Stimulated activated CD8-positive, alpha-beta memory T cell treated with anti-CD3 and anti-CD28 coated beads, Interleukin-7, amount 100 ng/mL, for 4 hours (primary cell): ENCODE measurements at places on chromosomes 13 and 19.

- no peak for DNase-seq
Measured at GRCh38 chr19:56866538-56866937, 26.0 kb upstream of the PEG3 start.

- no peak for DNase-seq
Measured at GRCh38 chr19:5086725-5087439, 118.0 kb downstream of the KDM4B start.

GRCh38 chr13:50334115-50334778 lies 319.0 kb downstream of the KCNRG start:
- DNase-seq = no peak

GRCh38 chr19:41089959-41090358 lies 1.7 kb downstream of the CYP2A13 start:
- no peak for DNase-seq

GRCh38 chr19:50890422-50891252 lies 17.4 kb downstream of the KLK2 start:
- DNase-seq = no peak

- DNase-seq = no peak
Measured at GRCh38 chr19:19257137-19257536, 16.0 kb downstream of the TM6SF2 start.

DNA sequence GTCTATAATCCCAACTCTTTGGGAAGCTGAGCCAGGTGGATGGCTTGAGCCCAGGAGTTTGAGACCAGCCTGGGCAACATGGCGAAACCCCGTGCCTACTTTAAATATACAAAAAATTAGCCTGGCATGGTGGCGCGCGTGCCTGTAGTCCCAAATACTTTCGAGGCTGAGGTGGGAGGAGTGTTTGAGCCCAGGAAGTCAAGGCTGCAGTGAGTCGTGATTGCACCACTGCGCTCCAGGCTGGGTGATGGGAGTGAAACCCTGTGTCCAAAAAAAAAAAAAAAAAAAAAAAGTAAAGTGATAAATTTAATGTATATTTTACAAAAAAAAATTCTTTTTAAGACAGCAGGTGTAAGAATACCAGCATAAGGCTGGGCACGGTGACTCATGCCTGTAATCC lies 17.6 kb downstream of the TMEM38A start:
- DNase-seq = no peak

DNA sequence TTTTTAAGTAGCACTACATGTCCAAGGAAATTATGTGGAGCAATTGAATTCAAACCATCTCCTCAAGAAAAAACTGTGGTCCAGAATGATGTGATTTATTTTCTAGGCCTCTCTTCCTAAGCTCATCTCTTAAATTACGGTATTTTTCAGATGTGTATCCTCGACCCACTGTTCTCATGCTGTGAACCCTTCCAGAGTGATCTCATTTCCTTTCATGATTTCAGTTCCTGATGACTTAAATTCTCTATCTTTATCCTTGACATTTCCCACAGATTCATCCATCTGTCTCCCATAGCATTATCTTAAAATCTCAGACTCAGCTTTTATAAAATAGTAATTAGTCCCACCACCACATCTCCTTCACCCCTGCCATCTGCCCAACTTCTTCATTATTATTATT lies 117.6 kb upstream of the SPRY2 start:
- no peak for DNase-seq

DNA sequence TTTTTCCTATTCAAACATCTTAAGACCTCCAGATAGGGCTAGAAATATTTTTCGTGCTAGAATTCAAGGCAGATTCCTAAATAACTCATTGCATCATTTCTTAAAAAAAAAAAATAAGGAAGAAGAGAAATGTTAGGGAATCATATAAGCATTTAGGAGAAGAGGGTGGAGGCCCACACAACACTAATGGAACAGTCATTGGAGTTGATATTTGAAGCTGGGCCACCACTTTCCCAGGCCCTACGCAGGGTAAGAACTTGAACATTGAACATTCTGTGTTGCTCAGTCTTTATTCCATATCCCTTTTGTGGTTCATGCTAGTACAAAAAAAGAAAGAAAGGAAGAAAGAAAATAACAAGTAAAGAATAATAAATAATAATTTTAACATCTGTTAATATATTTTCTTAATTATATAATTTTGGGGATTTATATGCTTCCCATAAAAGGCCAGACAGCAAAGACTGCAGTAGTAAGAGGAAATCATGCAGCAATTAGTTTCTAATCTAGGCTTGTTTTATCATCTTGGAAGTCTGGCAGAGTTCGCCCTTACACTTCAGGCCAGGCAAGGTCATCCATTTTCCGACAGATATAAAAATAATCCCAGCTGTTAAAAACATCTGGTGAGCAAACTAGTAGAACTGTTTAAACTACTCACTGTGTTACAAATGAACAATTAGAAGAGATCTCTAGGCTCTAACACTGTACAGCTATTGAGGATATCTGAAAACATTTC lies 127.7 kb downstream of the FRY start:
- no peak for DNase-seq

DNA sequence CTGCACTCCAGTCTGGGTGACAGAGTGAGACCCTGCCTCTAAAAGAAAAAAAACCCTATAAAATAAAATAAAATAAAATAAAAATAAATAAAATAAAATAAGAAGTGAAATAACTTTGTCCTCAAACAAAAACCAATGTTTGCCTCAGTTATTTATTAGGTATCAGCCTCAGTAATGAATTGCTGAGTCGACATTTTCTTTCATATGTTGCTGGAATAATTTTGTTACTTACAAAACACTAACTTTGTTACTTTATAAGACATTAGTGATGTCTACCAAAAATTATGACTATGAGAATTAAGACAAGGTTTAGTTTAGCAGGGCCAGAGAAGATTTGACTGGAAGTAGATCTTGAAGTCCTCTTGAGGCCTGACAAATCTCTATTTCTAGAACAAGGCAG lies 2074.5 kb upstream of the PCDH20 start:
- no peak for DNase-seq

DNA sequence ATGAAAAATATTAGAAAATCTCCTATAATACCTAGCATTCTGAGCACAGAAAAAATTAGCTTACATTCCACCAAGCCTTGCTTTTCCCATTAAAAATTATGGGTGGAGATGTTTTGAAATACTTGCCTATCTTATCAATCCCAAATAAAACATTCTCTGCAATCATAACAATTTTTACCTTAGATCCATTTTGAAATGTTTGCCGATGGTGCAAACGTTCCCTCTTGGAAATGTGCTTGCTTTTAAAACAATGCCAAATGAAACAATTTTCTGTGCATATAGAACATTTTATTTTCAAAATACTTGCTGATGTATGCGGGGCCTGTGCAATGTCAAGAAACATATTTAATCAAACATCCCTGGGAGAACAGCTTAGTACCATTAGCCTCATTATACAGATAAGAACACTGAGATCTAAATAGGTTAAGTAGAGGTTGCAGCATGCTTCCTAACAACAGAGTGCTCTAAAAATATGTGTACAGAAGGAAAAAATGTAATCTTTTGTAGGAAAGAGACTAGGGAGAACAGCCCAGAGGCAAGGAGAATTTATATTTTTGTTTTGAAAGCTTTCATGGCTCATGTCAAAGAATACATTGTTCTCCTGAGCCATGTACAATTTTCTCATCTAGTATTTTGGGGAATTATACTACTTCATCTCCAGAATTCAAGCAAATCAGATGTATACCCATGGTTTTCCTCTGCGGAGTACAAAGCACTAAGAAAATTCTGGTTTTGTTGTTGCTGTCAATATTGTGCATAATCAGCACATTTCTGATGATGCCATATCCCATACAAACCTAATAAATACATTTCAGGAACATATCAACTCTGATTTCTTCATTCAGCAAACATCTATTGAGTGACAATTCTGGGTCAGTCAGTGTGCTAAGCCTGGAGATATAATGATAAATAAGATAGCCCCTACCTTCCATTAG lies 25.9 kb upstream of the FNDC3A start:
- no peak for DNase-seq

DNA sequence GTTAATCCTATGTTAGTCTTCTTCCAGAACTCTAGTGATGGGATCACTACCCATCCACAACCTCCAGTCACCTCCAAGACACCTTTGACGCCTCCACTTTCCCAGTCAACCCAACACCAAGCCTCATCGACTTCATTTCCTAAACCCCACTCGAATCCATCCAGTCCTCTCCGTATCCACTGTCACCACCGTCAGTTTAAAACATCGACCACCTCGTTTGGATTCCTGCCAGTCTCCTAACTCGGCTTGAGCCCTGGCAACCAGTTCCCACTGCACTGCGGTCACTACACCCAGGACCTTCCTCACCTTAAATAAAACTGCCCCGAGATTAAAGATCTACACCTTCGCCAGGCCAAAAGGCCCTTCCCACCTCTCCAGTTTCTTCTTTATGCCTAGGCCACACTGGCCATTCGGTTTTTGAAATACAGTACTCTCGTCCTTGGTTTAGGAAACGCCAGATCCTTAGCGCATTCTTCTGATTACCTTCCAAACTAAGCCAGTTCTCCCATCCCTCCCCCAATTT lies 1.2 kb downstream of the MTIF3 start:
- no peak for DNase-seq

DNA sequence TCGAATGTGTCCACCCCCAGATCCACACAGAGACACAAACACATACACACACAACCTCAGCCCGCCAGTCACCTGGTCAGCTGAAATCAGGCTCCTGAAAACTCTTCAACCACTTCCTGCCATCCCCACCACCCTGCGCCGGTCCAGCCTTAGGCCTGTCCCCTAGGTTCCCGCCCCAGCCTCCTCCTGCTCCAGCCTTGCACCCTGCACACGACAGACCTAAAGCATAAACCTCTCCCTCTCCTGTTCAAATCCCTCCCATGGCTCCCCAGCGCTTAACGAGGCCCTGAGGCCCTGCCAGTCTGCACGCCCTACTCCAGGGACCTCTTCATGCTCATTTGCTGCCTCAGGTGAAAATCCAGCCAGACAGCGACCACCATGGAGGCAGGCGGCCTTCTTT lies 7.1 kb downstream of the PNMA8B start:
- no peak for DNase-seq

GRCh38 chr13:66489586-66489985 lies 740.5 kb downstream of the PCDH9 start:
- DNase-seq = no peak

DNA sequence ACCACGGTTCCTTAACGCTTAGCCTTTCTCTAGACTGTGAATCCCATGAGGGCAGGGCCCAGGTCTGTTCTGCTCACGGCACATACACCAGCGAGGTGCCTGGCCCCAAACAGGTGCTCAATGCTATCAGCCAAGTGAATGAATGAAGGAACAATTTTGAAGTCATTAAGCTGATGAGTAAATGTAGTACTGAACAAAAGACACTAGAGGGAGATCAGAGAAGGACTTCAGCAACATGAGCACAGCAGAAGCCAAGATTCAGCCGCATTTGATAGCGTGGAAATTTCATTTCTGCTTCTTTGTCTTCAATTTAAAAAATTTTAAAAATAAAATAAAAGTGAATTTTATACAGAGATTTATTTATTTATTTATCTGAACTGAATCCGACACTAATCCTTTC lies 20.1 kb upstream of the MYO16 start:
- no peak for DNase-seq

GRCh38 chr19:38386300-38386970 lies 1.4 kb downstream of the GGN start:
- DNase-seq = no peak

DNA sequence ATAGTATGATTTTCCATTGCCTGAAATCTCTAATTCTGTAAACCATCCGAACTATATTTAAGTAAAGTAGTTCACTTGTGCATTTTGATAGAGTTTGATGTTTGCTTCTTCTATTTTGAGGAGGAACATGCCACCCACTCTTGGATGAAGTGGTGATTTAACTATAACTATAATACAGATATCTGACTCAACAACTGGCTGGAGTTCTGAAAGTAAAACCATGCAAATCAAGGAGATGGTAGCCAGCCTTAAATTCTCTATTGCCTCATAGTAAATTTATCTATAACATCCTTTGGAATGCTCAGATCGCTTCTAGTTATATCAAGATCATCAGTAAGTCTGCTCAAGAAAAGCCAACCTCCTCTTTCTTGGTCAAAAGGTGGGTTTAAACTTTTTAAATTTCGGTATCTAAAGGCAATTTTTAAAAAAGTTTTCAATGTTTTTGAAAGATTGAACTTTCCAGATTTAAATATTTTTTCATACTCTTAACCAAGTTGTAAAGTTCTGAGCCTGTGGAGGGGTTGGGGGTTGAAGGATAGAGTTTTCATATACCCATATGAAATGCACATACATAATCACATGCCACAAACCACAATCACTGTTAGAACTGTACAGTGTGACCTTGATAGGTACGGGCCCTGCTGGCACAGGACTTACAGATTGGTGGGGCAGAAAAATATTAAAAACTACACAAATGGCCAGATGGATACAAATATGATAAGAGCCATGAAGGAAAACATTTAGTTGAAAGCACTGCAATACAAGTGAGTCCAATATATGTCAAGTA lies 90.5 kb upstream of the RFC3 start:
- no peak for DNase-seq

GRCh38 chr19:1302533-1303239 lies 17.0 kb downstream of the EFNA2 start:
- no peak for DNase-seq

DNA sequence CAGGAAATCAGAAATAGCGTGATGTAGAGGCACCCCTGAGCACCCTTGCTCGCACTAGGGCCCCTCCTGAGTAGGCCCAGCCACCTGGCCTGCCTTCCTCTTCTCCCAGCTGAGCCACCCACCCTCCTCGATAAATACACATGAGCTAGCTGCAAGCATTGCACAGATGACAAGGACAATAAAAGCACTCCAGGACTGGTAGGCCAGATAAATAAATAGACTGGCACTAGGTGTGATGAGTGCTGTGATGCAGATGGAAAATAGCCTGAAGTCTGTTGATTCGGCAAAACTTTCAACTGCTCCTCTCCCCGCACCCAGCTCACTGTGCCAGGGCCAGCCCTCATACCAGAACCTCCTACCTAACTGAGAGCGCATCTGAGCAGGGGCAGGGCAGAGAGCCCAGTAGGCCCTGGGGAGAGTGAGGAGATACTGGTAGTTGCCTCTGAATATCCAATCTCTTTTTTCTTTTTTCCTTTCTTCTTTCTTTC lies 54.5 kb upstream of the GPI start:
- DNase-seq = no peak

DNA sequence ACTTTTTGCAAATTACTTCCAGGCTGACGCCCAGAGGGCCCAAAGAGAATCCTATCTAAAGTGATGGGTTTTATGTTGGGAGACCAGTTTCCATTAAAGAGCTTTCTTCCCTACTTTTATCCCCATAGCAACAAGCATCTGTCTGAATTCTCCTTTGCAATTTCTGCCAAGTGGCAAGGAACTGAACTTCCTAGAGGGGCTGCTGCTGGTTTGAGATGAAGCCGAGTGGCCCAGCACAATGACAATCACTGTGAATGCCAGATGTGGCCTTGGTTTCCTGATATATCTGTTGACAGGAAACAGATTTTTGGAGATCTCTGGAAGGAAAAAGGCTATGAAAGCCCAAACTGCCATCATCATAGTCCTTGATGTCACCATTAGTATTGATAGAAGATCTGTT lies 198.6 kb downstream of the OXGR1 start:
- DNase-seq = no peak
